ENCODE measurements at places on chromosomes 6 and 20.

- no peak for DNase-seq
These were observed 13.8 kb upstream of the EYA4 start for GRCh38 chr6:133227344-133227743.

- DNase-seq = peak; percentile 4
These were observed 676.5 kb downstream of the TENT5A start for GRCh38 chr6:81075974-81076373.

- no peak for DNase-seq
These were observed 234.9 kb downstream of the OGFRL1 start for GRCh38 chr6:71523548-71523947.

DNA sequence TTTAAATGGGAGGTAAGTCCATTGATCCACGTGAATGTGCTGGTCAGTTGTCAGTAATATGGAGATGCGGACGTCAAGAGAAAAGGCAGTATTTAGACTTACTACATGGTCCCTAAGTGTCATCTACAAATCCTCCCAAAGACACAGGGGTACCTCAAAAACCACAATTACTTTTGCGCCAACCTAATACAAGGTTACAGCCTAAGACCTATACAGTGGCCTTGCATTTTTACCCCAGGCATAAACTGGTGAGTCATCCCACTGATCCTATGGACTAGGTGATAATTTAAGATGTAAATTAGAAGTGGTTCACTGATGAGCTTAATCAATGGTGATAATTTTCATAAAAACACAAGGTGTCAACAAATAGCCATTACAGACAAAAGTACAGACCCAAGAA, 141.0 kb downstream of the NFATC2 start:
- DNase-seq = no peak

- DNase-seq = no peak
These were observed 11.0 kb upstream of the ARMC12 start for GRCh38 chr6:35725721-35726438.

DNA sequence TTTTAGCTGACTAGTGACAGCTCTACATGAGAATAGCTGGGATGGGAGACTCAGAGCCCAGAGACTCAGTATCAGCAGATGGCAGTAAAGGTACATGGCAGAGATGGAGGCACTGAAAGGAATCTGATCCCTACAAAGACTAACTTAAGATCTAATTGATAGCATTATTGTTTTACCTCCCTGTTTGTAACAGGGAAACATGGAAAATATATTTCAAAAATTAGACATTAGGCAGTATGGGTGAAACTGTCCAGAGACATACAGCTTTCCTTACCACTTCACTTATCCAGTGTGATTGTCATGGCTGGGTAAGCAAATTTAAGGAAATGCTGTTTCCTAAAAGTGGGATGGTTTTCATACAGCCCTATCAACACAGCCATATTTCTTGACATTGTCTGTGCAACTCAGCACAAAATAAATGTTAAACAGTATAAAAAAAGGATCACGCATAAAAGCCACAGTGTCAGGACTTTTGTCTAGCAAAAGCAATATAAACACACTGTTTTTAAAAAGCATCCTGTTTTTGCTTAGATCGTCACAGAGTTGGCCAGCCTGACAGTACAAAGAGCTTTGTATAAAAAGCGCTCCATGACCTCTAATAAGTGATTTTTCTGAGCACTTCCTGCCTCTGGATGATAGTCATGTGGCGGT, 376.9 kb downstream of the PHF3 start:
- DNase-seq = no peak

GRCh38 chr6:140850438-140850837, 1282.3 kb upstream of the GJE1 start:
- no peak for DNase-seq

GRCh38 chr20:52652271-52652670, 319.9 kb upstream of the TSHZ2 start:
- DNase-seq = no peak

DNA sequence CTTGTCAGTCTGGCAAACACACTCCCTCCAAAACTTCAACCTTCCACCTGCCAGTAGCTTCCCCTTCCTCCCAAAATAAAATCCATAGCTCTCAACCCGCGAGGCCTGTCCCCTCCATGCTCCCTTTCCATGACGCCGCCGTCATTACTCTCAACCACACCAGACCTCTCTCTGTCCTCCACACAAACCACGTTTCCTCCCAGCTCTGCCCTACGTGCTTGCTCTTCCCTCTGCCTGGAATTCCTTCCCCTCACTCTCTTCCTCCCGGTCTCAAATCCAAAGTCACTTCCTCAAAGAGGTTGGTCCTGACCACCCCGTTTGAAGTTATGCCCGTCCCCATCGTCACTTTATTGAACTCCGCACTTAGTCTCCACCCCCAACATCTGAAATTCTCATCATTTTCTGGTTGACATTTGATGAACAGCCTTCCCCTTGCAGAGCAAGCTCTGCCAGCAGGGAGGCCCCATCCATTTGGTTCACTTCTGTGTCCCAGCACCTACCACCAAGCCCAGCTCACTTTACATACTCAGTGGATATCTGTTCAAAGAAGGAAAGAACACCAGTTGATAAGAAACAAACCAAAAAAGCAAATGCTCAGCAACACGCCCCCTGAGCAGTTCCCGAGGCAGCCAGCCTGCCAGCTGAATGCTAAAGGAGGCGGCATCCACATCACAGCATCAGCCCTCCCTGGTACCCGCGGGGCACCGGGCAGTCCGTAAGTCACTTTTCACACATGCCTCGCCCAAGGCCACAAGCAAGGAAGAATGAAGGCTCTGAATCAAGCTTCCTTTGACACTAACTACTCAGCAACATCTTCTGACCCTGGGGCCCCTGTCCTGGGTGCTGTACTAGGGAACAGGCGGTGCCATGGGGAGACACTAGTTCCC, 125.0 kb downstream of the NFATC2 start:
- no peak for DNase-seq

DNA sequence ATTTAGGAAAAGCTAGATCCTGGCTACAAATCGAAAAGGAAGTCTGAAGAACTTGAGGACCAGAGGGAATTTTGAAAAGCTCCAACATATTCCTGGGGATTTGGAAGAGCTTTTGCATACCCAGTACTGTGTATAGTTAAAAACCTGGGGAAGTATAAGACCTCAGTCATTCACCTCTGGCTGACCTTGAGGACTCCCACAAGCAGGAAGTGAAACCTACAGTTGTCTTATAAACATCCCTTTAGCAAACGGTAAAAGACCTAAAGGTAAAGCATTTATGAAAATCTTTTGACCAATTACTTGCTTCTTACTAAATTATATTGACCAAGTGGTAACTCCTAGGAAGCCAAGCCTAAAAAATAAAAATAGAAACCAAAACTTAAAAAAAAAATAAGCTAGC, 175.0 kb downstream of the HAO1 start:
- DNase-seq = no peak

DNA sequence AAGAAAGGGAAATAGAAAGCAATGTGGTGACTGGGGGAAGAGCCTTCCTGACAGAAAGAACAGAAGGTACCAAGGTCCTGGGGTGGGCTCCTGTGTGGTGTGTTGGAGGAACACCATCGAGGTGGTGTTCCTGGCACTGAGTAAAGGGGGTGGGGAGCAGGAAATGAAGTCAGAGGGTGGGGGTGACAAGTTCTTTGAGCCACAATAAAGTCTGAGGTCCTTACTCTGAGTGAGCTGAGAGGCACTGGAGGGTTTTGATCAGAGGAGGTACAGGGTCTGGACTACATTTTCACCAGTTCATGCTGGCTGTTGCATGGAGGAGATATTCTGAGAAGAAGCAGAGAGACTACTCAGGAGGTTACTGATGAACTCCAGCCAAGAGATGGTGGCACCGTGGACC, 198.2 kb downstream of the GMPR start:
- no peak for DNase-seq

- DNase-seq = no peak
These were observed 16.1 kb upstream of the ZNF217 start for GRCh38 chr20:53609491-53610445.

DNA sequence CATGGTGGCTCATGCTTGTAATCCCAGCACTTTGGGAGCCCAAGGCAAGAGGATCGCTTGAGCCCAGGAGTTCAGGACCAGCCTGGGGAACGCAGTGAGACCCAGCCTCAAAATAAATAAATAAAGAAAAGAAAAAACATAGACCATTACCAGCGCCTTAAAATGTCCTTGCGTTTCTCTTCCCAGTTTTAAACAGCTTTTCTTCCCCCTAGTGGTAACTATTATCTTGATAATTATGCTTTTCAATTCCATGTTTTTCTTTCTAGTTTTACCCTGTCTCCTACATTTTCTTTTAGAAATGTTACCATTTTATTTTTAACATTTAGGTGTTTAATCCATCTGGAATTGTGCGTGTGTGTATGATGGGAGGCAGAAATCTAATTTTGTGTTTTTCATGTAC, 24.4 kb downstream of the DNAH8 start:
- DNase-seq = no peak

DNA sequence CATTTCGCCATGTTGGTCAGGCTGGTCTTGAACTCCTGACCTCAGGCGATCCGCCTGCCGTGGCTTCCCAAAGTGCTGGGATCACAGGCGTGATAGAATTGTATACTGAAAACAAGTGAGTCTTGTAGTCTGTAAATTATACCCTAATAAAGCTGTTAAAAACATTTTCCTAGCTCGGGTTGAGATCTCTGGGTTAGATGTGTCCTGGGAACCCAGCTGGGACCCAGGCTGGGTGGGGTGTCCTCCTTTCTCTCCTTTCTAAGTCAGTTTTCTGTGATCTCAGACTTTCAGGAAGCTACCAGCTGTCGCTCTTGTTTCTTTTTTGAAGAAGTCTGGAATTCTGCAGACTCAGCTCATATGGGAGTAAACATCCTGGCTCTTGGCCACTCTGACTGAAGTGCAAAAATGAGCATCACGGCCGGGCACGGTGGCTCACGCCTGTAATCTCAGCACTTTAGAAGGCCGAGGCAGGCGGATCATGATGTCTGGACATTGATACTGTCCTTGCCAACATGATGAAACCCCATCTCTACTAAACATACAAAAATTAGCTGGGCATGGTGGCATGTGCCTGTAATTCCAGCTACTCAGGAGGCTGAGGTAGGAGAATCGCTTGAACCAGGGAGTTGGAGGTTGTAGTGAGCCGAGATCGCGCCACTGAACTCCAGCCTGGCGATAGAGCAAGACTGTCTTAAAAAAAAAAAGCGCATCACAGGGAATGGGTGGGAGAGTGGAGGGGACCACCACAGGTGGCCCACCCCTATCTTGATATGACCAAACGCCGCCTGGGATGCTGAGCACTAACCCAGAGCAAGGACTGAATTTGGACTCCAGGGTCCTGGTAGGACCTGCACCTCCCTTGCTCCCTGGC, 9.9 kb upstream of the PCIF1 start:
- no peak for DNase-seq

GRCh38 chr6:17816921-17817611, 110.3 kb upstream of the NUP153 start:
- no peak for DNase-seq

- DNase-seq = peak; percentile 10
These were observed 3.4 kb upstream of the TBC1D7 start for GRCh38 chr6:13331516-13332348.

GRCh38 chr6:1498491-1499113, 109.2 kb downstream of the FOXF2 start:
- DNase-seq = no peak

DNA sequence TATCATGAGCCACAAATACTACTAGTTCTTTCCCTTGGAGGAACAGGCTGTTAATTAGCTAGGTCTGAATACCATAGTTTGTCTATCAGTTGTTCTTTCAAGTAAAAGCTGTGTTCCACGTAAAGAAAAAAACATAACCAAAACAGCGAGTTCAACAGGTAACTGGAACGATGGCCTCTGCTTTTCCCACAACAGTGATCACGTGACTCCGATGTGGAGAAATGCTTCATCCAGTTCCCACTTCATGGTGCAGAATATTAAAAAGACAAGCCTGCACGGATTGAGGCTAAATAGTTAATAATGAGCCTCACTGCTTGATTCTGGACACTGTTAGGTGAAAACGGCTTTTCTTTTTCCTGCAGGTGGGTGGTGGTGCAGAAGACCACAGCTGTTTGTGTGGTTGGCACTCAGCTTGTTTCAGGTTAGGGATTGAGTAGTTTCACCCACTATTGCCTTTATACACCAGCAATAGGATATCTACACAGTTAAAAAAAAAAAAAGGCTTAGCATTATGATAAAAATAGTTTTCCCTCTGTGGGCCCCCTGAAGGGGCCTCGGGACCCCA, 88.1 kb downstream of the DACT2 start:
- DNase-seq = no peak

DNA sequence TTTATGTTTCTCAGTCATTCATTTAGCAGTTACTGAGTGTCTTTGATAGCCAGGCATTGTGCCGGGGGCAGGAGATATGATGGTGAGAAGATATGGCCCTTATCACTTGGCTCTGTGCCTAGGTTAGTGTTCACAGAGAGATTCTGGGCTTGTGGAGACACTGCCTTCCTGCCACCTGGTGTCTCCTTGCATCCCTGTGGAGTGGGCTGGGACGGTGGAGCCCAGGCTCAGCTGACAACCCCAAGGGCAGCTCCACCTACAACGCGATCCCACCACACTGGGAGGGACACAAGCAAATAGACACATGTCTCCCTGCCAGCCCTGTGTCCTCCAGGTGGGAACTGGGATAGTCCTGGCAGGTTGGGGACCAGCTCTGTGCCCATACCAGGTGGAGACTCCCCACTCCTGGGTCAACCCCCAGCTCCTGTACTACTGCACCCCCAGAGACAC, 30.3 kb upstream of the VEGFA start:
- no peak for DNase-seq

GRCh38 chr6:15296735-15297134, 50.9 kb downstream of the JARID2 start:
- DNase-seq = no peak

- no peak for DNase-seq
These were observed 61.5 kb downstream of the TFAP2C start for GRCh38 chr20:56690531-56691175.

GRCh38 chr20:7926767-7927166, 13.5 kb downstream of the HAO1 start:
- no peak for DNase-seq

- no peak for DNase-seq
These were observed 60.3 kb downstream of the ME1 start for GRCh38 chr6:83370567-83370966.

- peak; percentile 93 for DNase-seq
These were observed 448 bp upstream of the DDAH2 start for GRCh38 chr6:31729515-31729978.
